CD4-positive, alpha-beta T cell treated with Interleukin-15 for 4 hours (primary cell): ENCODE measurements at places on chromosomes 13 and 19.

DNA sequence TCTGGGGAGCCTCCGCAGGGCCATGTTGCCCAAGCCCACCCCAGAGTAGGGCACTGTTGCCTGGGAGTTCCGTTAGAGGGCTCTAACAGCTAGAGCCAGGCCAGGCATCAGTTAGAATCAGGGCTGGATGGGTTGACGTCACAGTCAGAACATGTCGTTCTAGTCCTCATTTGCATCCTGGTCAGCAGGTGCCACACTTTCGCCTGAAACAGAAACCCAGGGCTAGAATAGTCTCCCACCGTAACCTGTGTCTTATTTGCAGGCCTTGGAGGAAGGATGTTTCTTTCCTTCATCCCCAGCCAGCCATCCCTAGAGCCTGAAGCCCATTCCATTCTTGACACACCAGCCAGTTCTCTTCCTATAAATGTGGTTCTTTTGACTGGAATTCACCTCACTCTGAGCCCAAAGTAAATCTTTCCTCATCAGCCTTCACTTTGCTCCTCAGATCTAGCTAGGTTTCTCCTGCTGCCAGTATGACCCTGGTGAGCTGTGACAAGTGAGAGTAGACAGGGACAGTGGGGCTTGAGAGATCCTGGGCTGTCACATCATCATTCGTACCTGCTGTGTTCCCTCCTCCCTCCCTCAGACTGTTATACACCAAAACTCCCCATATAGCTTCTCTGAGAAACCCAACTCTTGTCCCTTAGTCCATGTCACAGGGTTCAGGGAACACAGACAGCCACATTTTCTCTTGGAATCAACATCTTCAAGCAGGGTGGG, 12.2 kb upstream of the CCDC97 start:
- peak; percentile 34 for DNase-seq

DNA sequence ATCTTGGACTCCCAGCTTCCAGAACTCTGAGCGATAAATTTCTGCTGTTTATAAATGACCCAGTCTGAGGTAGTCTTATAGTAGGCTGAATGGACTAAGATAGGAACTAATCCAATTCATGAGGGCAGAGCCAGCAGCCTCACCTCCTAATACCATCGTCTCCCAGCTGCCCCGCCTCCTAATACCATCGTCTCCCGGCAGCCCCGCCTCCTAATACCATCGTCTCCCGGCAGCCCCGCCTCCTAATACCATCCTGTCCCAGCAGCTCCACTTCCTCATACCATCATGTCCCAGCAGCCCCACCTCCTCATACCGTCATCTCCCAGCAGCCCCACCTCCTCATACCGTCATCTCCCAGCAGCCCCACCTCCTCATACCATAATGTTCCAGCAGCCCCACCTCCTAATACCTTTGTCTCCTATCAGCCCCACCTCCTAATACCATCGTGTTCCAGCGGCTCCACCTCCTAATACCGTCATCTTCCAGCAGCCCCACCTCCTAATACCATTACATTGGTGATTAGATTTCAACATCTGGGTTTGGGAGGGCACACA, 2.4 kb upstream of the ARGLU1 start:
- peak; percentile 80 for DNase-seq

GRCh38 chr13:59677966-59678814, 485.5 kb downstream of the DIAPH3 start:
- DNase-seq: peak; percentile 28

GRCh38 chr13:46124531-46124966, 19.7 kb upstream of the CPB2 start:
- no peak for DNase-seq
